ENCODE measurements at places on chromosomes 2 and 18.

GRCh38 chr2:192159208-192159607 is 35.5 kb downstream of the TMEFF2 start:
- no peak for DNase-seq

GRCh38 chr18:6836331-6836730 is 106.8 kb downstream of the ARHGAP28 start:
- DNase-seq, result no peak

DNA sequence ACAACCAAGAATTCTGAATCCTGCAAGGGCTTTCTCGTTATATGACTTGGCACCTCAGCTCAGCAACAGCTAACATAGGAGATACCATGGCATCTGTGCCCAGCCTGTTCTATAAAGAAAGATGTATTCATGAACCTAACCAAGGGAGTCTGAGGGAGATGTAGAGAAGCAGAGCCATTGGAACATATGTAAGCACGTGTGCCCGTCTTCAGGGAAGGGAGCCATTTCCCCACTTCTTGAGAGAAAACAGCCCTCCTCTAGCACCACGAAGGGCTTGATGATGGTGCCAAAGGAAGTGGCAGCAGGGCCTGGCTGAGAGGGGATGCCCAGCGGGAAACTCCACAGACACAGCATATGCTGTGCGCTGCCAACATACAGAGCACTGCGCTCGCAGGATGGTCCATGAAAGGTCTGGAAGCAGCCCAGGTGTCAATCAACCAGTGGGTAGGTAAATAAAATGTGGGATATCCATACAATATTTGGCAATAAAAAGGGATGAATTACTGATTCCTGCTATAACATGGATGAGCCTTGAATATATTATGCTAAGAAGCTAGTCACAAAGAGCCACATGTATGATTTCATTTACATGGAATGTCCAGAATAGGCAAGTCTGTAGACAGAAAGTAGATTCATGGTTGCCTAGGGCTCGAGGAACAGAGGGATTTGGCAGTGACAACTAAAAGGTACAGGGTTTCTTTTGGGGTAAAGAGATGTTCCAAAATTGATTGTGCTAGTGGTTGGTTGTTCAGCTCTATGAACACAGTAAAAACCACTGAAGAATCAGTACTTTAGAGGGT is 16.1 kb downstream of the TMEM247 start:
- no peak for DNase-seq

DNA sequence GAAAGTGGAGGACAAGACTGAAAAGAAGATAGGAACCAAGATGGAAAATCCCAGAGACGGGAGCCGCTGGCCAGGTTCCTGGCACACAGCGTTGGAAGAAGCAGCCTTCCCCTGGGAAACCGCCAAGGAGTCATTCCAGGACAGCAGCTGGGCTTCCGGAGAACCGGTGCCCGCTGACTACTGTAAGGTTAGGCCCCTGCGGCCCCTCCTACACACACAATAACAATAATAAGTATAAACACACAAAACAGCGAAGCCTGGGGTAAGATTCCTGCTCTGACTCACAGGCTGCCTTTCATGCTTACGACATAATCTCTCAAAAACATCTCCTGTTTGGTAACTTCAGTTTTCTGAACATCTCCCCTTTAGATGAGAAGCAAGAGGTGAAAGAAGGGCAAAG is 28.1 kb upstream of the MYCN start:
- no peak for DNase-seq

GRCh38 chr2:127100251-127101047 is 6.5 kb downstream of the BIN1 start:
- DNase-seq, result no peak

All from NCI-H2171 (cell line).